ENCODE measurements at places on chromosomes 6 and 20. TPM values are rescaled to one million over a fixed set of nuclear protein-coding genes. Genes with fewer than 3 reads are reported as not detected.

Gene RIN2
- total RNA-seq, result not detected

Gene VAPB
- 46.8 TPM for total RNA-seq

Gene CLPSL2
- total RNA-seq, result not detected

DNA sequence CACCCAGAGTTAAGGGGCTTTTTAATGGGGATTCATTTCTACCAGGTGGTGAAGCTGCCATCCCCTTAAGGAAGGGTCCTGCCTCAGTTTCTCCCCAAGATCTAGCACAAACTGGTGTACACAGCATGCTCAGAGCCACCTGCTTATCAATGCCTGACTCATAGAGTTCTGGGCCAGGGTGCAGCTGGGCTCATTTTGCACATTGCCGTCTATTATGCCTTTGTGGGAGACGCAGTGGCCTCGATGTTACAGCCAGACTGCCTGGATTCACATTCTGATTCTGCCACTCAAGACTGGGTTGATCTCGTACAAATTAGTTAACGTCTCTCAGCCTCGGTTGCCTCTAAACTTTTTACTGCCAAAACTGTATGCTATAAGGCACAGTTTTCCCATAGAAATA, 365.7 kb downstream of the ZFAND3 start:
- no peak overlapping the region for H3K27ac ChIP-seq
- H3K27me3 ChIP-seq, result no peaks in the 10 kb centered on the region
- no peak overlapping the region for H3K4me3 ChIP-seq

DNA sequence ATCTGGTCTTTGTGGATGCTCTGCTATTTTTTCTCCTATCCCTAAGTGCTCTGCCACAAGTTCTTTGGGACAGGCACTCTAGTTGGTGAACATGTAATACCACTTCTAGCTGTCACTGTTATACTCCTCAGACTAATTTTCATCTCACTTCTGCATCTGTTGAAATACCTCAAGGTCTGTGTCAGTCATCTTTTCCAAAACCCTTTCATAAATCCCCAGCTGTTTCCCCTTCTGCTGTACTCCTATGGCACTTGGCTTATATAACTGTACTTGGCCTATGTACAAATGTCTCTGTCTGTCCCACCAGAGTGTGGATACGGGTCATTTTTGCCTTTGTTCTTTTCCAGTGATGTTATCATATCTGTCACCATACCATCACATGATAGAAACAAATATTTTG, 124.2 kb downstream of the FHL5 start:
- H3K4me3 ChIP-seq, result no peak overlapping the region
- no peaks in the 10 kb centered on the region for H3K36me3 ChIP-seq
- DNase-seq, result no peak
- no peaks in the 10 kb centered on the region for H3K4me1 ChIP-seq

DNA sequence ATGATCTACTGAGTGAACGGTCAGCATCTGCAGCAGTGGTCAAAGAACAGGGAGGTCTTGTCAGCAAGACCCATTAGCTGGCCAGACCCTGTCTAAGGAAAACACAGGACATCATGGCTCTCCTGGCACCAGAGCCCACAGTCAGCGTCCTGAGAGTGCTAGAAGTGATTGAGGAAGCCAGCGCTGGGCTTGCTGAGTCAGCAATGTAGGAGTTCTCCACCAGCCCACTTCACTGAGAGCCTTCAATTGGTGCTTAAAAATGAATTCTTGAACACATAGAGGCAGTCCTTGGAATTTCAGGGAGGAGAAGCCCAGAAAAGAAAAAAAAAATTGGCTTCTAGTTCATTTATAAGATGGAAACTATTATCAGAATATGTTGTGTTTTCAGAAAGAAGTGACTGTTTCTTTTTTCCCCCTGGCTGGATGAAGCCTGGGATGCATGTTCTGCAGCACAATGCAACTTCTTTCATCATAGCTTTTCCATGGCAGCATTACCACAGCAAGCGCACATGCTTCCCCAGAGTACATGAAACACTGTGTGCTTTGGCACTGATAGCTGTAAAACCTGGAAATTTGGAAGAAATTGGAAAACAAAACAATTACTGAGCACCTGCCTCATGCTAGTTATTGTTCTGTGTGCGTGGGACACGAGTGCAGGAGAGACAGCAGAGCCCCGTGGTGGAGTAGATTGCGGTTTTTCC, 899.9 kb downstream of the C6orf118 start:
- H3K27me3 ChIP-seq, result no peaks in the 10 kb centered on the region
- no peaks in the 10 kb centered on the region for H3K36me3 ChIP-seq
- DNase-seq, result no peak
- H3K4me3 ChIP-seq, result no peak overlapping the region

- no peak overlapping the region for H3K27ac ChIP-seq
- no peaks in the 10 kb centered on the region for H3K36me3 ChIP-seq
- H3K4me3 ChIP-seq, result no peak overlapping the region
- H3K4me1 ChIP-seq, result no peaks in the 10 kb centered on the region
These were observed 230.1 kb upstream of the PRND start for GRCh38 chr20:4491643-4492042.
